Naive thymus-derived CD4-positive, alpha-beta T cell (primary cell): ENCODE measurements at places on chromosomes 5 and 9. TPM values are rescaled to one million over a fixed set of nuclear protein-coding genes. Genes with fewer than 3 reads are reported as not detected.

The ATG12 gene
- total RNA-seq = 60.0 TPM

The HMHB1 gene
- total RNA-seq = 0.94 TPM in 1 of 2 replicates, not detected in the other

The ABO gene
- 1.7 TPM for total RNA-seq

The TXNDC8 gene
- total RNA-seq = not detected

The CCDC187 gene
- total RNA-seq = not detected in 2 replicates

The ACTBL2 gene
- not detected in 2 replicates for total RNA-seq

DNA sequence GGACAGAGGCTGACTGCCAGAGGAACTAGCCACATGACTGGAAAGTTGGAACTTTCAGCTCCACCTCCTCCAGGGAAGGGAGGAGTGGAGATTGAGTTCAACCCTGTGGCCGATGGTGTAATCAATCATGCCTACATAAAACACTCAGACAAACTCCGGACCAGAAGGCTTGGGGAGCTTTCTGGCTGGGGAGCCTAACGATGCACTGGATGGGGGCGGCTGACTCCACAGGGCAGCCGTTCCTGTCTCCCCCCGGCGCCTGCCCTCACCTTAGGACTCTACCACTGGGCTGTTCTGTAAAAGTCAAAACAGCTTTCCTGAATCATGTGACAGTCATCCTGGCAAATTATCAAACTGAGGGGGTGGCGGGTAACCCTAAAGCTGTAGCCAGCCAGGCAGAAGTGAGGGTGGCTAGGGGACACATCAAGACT lies 58.0 kb downstream of the GOLM1 start:
- DNase-seq = no peak

DNA sequence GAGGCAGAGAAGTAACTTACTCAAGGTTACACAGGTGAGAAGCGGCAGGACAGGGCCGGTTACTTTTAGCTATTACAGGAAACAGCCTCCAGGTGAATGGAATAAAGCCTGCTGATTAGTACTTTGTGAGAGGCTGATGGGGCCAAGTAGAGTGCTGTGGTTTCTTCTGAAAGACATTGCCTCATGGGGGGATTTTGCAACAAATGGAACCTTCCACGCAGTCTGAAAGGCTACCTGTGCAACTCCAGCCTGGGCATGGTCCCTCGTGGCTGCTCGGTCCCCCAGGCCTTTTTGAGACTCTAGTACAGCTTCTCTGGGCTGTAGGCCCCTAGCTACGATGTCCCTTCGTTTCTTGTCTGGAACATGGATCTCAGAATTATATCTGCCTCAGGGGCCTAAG lies 2.0 kb downstream of the TMEM268 start:
- no peak for DNase-seq

DNA sequence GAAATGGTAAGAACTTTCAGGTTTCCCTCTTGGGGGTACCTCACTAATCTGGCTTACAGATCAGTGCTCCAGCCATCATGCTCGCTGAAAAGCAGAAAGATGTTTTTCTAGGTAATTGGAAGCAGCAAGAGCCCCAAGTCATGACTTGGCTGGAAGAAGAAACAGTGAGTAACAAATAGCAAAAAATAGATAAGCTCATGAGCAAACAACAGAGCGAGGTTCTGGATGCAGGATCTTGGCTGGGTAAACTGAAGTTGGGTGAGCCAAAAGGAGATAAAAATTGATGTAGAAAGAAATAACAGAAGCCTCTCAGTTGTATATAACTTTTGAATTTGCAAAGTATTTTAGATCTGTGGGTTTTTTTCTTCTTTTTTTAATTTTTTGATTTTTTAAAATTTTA lies 110.1 kb downstream of the INSYN2B start:
- no peak for DNase-seq

DNA sequence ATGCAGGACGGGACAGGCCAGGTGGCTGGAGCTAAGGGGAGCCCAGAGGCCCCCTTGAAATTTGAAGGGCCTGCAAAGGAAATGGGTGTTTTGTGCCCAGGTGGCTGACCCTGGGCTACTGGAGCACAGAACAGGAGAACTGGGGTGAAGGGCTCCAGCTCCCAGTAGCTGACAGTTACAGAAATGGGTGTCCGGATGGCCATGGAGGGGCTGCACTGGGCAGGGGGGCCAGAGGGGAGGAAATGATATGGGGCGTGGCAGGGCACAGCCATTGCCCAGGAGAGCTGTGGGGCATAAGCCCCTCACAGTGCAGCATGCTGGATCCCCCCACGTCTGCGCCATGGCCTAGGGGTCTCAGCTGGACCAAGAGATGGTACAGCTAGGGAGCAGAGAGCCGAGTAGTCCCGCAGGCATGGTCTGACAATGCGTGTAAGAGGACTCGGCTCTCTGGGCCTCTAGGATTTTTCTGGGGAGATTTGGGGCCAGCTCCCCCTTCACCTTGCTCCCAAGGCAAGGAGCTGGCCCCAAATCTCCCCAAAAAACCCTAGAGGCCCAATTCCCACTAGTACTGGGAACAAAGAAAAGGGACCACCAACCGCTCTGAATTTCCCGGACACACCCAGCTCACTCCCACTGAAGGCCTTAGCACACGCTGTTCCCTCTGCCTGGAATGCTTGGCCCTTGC lies 7.9 kb upstream of the CARD19 start:
- no peak for DNase-seq

GRCh38 chr5:66039296-66039695 lies 104.8 kb upstream of the SREK1 start:
- DNase-seq = no peak

GRCh38 chr5:2169850-2170760 lies 287.4 kb upstream of the IRX4 start:
- no peak for DNase-seq

DNA sequence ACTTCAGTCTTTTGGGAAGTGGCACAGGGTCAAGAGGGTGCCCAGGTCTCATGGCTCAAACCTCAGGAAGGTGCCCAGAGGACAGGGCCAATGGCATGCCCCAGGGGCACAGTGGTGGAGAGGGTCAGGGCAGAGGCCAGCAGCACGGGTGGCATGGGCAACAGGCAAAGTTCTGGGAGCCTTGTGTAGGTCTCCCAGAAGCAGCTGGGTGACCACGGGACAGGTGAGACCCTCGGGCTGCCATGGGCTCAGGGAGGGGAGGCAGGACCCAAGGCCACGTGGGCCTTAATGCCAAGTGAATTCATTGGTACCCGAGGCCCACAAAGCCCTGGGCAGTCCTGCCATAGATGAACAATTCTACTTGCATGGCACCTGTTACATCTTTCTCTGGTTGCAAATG lies 72.4 kb upstream of the ADAMTS2 start:
- DNase-seq = no peak

DNA sequence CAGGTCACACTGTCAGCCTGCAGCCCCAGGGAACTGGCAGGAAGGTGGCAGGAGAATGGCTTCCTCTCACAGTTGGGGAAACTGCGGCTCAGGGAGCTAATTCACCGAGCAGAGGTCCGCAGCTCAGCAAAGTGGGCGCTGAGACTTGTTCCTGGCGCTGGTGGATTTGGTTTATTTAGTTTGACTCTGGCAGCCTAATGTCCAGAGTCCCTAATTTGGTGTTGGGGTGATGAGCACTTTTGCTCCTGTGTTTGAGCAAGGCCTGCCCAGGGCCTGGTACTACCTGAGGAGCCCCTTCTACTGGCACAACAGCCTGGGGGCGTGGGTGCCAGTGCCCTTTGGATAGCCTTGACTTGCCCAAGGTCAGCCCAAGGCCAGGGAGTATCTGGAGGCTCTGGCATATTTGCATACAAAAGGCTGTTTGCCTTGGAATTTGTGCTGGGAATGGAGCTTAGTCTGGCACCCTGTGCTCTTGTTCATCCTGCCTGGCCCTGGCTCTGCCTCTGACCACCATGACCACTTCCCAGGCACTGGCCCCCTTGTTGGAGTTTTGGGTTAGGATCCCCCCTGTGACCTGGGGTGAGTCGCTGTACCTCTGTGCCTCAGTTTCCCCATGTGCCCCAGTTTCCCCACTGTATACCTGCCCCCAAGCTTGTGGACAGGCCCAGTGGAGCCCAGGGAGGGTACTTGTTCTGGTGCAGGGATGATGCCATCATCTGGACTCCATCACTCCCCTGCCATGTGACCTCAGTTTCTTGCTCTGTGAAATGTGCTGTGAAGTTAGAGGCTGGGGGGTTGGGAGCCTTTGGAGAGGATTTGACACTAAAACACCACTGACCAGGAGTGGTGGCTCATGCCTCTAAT lies 1.4 kb downstream of the SUSD3 start:
- no peak for DNase-seq

DNA sequence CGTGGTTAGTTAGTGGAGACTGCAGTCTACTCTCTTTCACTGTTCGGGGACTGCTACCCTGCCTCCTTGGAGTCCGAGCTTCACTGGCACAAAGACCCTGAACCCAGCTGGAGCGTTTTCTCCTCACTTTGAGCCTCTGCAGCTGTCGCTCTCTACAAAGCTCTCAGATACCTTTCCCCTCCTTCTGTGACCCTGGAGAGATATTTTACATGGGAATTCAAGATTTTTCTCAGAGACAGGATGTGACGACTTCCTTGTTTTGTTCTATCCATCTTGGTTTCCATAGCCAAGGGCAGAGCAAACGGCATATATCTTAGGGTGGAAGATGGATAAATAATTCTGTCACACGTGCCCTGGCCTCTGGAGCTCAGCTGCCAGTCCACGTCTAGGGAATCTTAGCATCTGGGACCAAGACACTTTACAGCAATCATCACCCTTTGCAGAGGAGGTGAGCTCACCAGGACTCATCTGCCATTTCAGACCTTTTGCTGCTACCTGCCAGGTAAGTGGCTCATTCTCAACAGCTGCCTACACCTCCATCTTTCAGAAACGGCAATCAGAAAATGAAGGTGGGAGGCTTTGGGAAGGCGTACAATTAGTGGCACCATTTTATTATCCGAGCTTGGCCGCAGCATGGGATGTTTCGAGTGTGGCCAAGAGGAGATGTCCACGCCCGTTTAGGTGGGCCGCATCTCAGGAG lies at the start of gene BTNL9:
BTNL9 (plus strand) TSS at position 336 of the 700 bp plus-strand sequence. CDS start 5,224 bp downstream, outside the sequence.
- DNase-seq = no peak

DNA sequence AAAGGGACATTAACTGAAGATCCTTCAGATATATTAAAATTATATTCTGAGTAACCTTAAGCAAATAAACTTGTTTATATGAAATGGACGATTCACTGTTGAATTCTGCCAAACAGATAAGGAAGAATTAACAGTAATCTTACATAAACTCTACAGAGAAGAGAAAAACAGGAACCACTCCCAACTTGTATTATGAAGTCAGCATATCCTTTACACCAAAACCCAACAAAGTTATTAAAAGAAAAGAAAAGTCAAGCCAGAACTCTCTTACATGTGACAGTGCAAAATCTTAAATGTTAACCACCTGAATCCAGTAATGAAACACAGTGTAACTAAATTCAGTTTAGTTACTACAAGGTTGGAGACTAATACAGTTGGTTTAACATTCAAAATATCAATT lies 185.8 kb downstream of the DEPDC1B start:
- DNase-seq = no peak

DNA sequence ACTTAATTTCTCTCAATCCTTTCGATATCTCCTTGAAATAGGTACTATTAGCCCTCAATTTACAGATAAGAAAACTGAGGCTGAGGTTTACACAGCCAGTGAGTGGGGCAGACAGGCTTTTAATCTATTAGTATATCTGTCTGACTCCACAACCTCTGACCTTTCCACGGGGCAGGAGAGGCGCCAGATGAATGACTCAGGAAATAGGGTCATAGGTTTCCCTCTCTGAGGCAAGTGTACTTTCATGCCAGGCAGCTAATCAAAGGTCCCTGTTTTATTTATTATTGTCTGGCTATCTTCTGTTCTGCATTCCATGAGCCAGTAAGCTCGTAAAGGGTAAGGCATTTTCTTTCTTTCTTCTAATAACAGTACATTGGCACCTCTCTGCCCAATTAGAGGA lies 79.6 kb upstream of the KLF4 start:
- no peak for DNase-seq

GRCh38 chr5:150723845-150724244 lies 23.0 kb upstream of the RBM22 start:
- DNase-seq = no peak

- no peak for DNase-seq
Observed at GRCh38 chr9:98968601-98969337, 25.1 kb downstream of the COL15A1 start.

DNA sequence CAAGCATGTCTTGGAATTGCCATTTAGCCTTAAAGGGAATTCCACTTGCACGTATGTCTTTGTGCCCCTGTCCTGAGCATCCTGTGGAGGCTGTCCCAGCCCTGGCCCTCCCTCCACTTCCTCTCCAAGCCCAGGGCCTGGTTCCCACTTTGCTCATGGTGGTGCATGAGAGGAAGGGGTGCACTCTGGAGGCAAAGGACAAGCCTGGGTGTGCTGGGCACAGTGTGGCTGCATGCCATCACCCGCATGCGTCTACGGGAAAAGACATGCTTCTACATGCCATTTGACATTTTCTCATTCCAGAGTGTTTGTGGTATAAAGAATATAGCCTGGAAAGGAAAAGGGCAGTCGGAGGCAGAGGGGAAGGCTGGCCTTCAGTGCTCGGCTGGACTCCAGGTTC lies 7.2 kb upstream of the IRX2 start:
- no peak for DNase-seq

GRCh38 chr5:58498340-58498942 lies 7.2 kb downstream of the GAPT start:
- DNase-seq = no peak

DNA sequence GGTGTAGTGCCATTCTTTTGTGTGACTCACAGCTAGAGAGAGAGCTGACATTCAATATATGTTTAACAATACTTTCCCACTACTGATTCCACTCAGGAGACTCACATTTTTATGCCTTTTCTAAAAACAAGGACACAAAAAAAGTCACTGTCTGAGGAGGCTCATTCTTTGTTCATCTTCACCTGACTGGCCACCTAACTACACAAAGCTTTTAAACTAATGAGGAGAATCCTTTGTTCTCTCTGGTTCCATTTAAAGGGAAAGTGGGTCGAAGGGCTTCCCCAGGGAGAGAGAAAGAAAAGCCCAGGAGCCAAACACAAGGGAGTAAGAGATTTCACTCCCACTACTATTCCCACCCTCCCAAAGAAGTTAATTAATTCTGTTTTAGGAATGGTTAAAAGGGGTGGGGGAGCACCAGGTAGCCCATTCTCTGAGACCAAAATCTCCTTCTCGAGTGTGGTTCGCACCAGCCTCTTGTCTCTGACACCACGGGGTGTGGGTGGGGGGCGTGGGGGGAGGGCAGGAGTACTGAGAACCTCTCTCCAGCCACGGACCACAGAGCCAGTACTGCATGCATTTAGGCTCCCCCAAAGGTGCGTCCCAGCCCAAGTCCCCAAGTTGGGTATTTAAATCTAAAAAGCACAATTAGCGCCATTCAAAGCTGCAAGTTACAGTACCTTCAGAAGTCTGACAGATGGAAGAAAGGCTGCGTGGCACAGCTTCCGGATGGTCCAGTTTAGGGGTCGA lies 747 bp downstream of the TRPM3 start:
- DNase-seq = no peak

DNA sequence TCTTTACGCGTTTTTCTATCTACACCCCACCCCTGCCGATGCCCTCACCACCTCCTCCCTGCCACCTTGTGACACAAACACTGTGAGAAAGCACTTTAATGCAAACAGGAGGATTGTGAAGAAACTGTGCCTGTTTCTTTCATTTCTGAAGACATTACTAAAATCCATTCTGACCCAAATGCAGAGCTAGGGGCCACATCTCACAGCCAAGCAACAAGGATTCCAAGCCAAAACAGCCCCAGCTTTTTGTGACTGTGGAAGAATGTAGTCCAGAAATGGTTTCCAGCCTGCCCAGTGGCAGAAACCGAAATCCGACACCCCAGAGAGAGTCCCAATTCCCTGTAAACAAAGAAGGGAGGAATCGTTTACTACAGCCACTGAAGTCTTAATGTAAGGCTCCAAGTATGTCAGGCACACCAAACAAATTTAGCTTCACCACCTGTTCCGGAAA lies 190.9 kb downstream of the TTC39B start:
- DNase-seq = no peak
